ENCODE measurements at places on chromosomes 1 and 21.

- no peak for DNase-seq
These were observed 52.5 kb upstream of the CR2 start for GRCh38 chr1:207401578-207401977.

DNA sequence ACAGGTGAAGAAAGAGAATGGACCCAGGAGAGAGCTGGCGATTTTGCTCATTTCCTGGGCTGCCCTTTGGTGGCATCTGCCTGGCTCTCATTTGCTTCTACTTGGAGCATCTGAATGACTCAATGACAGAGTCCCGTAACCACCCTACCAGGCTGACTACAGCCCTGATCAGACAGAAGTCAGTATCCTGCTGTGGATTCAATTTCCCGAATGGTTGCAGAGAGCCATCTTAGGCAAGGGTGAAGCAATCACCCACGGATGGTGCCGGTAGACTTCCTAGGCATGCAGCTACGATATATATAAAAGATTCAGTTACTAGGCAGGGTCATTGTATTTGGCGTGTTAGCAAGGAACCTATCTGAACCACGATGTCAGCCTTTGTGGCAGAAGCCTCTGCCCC is 10.2 kb downstream of the AJAP1 start:
- DNase-seq = no peak

DNA sequence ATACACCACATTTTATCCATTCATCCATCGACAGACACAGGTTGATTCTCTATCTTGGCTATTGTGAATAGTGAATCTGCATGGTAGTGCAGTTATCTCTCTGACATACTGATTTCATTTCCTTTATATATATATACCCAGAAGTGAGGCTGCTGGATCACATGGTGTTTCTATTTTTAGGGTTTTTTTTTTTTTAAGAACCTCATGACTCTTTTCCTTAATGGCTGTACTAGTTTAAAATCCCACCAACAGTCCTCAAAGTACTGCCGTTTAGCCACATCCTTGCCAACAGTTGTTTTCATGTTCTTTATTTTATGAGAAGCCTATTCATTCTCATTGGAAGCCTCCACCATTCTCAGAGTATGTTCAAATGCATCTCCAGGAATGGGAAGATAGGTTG is 258.7 kb upstream of the SNX7 start:
- no peak for DNase-seq

DNA sequence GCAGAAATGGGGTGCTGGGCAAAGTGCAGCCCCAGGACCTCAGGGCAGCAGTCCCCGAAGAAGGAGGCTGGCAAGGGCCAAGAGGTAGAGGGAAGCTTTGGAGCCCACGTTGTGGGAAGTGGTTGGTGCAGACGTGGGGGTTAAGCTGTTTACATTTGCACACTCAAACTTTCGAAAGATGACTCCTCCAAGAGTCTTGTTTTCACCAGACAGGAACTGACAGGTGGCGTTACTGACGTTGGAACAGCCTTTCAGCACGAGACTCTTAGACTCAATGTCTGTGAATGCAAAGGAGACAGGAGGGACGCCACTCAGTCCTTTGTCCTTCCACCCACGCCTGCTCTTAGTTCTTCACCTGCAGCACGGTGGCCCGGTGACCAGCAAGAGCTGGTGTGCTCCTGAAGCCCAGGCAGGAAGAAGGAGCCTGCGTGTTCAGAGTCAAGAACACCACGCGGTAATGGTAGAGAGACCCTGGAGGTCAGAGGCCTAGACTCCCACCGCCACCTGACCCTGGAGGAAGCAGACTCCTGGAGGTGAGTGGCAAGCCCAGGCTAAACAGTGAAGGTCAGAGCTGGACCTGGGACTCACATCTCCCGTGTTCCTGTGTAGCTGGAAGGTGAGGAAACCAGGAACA is 15.9 kb downstream of the LYPD8 start:
- DNase-seq = no peak

- DNase-seq = no peak
These were observed 47.9 kb downstream of the LAMC1 start for GRCh38 chr1:183070923-183071618.

DNA sequence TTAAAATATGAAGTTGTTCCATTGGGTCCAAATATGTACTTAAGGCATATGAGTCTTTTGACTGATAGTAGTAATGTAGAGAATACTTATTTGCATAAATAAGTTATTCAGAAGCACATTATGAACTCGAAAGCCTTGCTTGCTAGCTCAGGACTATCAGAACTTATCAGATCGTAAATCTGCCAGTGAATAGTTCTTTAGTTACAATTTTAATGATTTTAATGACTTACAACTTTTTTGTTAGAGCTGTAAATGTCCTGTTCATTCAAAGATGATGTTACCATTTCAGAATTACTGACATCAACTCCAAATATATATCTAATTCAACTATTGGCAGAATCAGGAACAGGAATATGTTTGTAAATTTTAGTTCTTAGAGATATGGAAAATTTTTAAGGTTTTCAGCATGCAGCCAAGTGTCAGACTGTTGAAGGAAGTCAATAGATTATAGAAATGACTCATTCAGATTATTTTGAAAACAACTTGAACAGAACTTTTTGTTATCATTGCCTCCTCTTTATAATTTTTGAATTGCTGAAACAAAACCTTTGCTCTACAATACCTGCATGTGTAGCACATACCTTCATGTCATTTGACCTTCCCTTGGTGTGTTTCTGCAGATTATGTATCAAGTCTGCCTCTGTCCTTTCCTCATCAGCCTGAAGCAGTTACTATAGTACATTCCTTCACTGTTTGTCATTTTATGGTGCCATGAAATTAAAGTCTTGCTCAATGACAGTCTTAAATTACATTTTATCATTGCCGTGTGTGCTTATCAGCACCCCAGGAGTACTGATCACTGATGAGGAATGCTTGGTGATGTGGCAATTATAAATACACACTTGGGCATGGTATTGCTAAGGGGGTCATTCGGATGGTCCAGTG is 44.9 kb downstream of the LRRC8D start:
- DNase-seq = no peak

DNA sequence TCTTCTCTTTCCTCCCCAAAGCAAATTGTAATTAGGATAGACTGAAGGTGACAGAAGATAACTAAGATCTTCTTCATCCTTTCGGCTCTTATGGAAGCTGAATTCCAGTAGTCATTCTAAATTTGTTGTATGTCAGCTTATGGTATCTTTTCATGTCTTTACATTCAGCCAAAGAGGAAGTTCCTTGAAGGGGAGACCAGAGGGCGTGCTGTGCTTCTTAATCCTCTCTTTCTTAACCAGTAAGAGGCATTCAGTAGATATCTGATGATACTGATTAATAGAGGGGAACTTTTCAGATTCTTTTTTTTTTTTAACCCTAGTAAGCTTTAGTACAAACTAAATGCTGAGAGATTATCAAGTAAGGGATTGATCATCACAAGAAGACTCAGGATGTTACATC is 102.3 kb downstream of the OSBPL9 start:
- DNase-seq = no peak

DNA sequence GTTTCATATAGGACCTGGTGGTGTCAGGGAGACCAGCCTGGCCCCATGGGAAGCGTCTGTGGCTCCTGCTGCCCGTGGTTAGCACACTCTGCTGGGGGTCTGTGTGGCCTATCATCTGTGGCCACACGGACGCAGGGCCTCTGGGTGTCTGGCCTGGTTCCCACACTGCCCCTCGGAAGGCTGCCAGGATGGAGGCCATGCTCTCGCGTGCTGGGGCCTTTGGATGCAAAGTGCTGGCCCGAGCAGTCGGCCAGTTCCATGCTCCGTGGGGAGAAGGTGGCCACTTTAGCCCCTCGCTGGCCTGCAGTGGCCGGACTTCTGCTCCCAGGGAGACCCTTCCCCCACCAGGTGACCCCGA is 20.8 kb upstream of the LRRC3 start:
- no peak for DNase-seq

- no peak for DNase-seq
These were observed 623.4 kb upstream of the ADAMTS5 start for GRCh38 chr21:27590271-27590670.

GRCh38 chr1:109404838-109405237 is 7.1 kb upstream of the SORT1 start:
- DNase-seq = no peak

DNA sequence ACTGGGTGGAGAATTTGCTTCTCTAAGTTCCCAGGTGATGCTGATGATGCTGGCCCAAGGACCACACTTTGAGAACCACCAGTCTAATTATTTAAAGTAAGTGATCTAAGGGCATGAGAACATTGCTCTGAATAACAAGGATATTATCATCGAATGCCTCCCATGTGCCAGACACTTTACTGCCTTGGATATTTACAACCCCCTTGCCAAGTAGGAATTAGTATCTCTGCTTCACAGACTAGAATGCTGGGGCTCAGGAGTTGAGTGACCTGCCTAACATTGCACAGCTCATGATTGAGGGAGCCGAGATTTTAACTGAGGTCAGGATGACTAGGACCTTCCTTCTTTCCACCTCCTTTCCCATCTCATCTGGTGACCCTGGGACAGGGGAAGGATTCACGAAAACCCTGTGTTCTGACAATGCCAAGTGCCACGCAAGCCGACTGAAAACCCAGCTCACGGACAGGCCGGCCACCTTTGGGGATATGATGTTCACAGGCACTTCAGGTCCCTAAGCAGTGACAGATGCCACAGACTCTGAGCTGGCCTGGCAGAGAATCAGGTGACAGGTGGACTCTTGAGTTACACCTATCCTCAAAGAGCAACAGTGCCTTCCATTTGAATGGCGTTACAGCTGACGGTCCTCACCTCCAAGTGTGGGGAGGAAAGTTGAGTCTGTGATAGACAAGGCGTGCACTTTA is 230.7 kb downstream of the TOMM20 start:
- DNase-seq = no peak

DNA sequence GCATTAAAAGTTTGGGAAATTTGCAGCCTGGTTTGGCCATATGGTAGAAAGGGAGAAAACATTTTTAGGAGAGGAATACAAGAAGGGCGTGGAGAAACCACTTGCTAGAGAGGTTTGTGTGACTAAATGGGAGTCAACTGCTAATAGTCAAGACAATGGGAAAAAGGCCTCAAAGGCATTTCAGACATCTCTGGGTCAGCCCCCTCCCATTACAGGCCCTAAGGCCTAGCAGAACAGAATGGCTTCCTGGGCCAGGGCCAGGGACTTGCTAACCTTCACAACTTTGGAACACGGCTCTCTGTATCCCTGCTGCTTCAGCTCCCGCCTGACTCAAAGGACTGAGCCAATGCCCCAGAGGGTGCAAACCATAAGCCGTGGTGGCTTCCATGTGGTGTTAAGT is 752.3 kb upstream of the ADAMTS5 start:
- DNase-seq = no peak

GRCh38 chr1:214280386-214281020 is 456 bp upstream of the SMYD2 start:
- DNase-seq = no peak

DNA sequence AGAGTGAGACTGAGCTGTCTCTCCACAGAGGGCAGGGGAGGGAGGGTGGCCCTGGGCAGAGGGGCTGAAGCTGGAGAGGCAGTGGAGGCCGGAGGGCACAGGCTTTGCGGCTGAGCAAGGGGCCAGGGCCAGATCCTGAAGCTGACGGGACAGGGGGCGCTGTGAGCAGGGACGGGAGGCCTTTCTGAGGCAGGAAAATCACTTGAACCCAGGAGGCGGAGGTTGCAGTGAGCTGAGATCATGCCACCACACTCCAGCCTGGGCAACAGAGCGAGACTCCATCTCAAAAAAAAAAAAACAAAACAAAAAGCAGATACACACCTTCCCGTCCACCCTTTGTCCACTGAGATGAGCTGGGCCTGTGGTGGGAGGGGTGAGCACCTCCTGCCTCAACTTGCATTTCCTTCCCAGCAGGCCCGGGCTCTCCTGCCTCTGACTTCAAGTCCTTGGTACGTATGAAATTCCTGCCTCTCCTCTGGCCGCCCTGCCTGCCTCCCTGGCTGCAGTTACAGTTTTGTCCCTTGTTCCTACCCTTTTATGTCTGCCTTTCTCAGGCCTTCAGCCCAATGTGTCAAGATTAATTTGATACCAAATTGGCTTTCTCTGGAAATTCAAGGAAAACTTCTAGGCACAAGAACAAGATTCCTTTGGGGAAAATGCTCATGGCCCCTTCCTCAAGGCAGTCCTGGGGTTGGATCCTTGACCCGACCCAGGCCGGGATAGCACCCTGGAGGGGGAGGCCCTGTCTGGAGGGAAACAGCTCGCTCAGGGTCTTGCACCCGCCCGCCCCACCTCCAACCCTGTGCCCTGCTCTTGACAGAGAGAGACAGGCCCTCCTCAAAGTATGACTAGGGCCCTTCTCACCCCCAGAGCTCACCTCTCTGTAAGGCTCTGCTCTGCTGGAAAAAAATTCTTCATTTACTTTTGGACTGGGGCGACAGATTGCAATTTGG is 11.2 kb upstream of the ADAMTSL4 start:
- no peak for DNase-seq

DNA sequence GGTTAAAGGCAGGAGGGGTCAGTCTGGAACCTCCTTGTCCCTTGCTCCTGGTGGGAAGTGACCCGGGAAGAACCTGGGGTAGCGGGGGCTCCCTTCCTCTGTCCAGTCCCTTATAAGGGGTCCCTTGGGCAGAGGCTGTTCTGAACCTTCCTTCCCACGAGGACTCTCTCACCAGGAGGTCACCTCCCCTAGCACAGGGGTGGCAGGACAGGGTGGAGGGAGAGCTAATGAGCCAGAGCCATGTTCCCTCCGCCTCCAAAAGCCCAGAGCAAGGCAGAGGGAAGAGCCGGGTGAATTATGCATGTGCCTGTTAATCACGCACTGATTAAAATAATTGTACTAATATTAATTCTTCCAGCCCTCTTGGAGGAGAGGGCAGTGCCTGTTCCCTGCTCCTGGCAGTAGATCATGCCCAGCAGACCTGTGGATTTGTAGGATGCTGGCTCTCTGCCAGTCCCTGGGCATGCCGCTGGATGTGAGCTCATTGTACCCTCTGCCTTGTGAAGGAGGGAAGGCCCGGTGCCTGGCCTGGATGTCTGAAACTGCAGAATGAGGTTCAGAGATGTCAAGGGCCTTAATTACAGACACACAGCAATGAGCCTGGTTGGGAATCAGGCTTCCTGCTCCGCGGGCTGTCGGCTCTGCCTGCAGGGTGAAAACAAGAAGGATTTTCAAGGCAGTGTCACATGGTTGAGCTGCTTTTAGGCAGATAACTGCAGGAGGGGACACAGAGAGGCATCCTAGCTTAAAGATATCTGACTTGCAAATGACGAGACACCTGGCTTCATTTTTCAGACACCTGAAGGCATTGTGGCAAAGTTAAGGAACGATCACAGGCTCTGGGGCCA is 68.2 kb downstream of the IGSF21 start:
- no peak for DNase-seq

GRCh38 chr1:225998560-225999226 is 450 bp downstream of the SDE2 start:
- DNase-seq = no peak

GRCh38 chr1:240104672-240105071 is 13.0 kb downstream of the FMN2 start:
- no peak for DNase-seq
